CD4-positive, alpha-beta T cell treated with Interleukin-10 for 1 hour (primary cell): ENCODE measurements at places on chromosomes 1 and 21.

DNA sequence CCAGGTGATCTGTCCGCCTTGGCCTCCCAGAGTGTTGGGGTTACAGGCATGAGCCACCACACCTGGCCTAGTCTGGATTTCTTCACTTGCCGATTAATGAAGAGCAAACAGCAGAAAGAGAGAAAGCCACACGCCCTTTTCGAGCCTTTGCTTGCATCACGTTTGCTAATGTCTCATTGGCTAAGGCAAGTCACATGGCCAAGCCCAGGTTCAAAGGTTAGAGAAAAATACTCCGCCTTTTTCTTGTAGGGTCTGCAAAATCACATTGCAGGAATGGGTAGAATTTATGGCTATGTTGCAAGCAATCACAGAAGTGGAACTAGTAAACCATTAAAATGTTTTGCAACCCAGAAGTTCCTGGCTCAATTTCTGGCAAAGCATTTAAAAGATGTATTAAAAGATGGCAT is 26.8 kb upstream of the BACH1 start:
- DNase-seq, result no peak

DNA sequence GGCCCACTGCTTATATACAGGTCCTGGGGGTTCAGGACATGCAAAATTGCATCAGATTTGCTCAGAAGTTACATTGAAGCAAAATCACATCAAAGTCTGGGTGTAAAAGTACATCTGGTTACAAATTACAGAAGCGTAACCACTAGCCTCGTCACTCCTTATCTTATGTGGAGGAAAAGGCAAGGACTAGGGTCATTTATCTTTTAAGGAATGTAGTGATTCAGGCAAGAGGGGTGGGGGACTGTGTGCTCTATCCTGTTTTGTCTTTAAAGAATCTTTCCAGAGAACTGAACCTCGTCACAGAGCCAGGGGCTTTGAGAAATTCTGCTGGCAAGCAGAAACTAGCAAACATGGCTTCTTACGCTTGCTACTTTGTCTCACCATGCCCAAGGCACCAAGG is 61.1 kb upstream of the RAB4A start:
- DNase-seq, result no peak

DNA sequence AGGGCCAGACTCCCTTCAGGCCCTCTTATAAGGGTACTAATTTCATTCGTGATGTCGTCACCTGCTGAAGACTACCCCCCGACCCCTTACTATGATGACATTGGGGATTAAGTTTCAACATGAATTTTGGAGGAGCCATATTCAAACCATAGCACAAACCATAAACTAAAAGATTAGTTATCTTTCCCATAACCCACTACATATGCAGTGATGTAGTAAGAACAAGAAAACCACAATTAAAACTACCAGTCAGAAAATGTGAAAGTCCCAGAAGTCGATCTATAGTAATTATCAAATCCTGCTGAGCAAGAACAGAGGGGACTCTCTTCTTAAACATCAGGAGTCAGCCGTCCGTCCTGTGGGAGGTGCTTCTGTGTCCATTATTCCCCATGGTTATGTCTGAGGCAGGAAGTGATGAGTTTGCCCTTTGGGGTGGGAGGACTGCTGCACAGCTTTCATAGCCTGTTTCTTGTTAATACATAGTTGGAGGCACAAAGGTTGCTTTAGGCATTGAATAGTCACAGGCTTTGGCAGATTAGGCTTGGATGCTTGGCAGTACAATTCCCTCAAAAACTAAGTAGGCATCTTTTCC is 35.9 kb upstream of the PTGFRN start:
- DNase-seq, result no peak

GRCh38 chr1:28507646-28508434 is 2.0 kb downstream of the RCC1 start:
- no peak for DNase-seq

GRCh38 chr1:206788487-206789050 is 16.3 kb upstream of the IL10 start:
- DNase-seq, result no peak

DNA sequence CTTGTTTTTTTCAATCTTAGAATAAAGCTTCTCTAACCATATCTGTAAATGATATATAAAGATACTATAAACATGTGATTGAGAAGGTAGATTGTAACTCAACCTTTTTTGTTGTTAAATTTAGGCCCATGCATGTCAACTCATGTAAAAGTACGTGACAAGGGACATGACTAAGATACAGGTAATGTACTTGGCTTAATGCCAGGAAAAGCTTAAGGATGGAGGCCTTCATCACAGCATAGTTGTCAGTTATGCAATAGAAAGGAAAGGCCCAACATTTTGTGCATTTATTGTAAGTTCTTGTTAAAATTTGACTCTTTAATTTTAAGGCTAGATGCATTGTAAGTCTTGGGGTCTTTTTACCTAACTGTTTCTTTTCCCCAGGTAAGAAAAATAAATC is 305.1 kb downstream of the LTN1 start:
- no peak for DNase-seq

DNA sequence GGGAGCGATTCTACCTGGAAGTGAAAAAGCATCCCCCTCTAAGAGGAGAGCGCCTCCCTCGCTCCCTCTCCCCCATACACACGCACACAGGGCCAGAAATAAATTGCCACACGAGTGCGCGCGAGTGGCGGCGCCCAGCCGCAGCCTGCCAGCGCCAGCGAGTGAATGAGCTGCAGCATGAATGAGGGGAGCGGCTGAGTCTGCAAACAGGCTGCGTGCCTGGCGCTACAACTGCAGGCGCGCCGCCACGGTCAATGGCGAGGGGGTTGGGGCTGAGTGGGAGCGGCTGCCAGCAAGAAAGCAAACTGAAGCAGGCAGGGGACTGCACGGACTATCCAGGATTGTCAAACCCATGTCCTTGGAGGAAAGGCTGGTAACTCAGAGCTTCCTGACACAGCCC is 2.2 kb downstream of the CAMK1G start:
- no peak for DNase-seq

- no peak for DNase-seq
These were observed 29.2 kb upstream of the HHAT start for GRCh38 chr1:210299501-210299900.
